ENCODE measurements at places on chromosomes 5 and 9.

- no peak for DNase-seq
Observed at GRCh38 chr9:124757616-124758015, 13.5 kb downstream of the NR6A1 start.

GRCh38 chr5:136434795-136435194 lies 69.5 kb upstream of the TRPC7 start:
- no peak for DNase-seq

GRCh38 chr5:113375480-113376060 lies 59.2 kb downstream of the TSSK1B start:
- DNase-seq: no peak

DNA sequence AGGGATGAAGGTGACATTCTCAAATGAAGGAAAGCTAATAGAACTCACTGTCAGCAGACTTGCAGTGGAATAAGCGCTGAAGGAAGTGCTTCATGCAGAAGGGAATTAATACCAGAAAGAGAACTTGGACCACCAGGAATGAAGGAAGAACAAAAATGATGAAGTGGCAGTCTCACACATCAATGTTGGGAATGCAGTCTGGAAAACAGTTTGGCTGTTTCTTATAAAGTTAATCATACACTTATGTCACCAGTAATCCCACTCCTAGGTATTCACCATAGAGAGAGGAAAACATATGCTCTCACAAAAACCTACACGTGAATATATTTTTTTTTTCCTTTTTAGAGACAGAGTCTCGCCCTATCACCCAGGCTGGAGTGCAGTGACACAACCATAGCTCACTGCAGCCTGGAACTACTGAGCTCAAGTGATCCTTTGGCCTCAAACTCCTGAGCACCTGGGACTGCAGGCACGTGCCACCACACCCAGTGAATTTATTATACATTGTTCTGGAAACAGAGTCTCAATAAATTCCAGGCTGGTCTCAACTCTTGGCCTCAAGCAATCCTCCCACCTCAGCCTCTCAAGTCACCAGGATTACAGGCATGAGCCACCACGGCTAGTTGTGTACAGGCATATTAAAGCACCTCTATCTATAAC lies 81.2 kb downstream of the ROR2 start:
- DNase-seq: no peak

GRCh38 chr5:151829370-151829769 lies 57.6 kb downstream of the G3BP1 start:
- no peak for DNase-seq

DNA sequence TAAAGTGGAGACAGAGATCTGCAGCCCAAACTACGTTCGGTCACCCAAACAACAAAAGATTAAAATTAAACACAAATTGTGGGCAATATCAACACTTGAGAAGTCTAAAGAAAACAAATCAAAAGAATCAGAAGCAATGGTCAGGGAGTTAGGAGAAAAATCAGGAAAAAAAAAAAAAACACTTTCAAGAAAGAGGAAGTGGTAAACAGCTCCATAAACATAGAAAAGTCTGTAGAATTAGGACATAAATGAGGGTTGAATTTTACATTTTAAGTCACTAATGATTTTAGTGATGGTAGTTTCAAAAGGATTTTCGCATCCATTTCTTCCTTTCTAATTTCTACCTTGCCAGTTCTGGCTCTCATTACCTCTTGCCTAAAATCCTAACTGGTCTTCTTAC lies 10.1 kb downstream of the RNF145 start:
- DNase-seq: no peak

GRCh38 chr9:94779031-94779430 lies 52.5 kb downstream of the AOPEP start:
- DNase-seq: no peak

DNA sequence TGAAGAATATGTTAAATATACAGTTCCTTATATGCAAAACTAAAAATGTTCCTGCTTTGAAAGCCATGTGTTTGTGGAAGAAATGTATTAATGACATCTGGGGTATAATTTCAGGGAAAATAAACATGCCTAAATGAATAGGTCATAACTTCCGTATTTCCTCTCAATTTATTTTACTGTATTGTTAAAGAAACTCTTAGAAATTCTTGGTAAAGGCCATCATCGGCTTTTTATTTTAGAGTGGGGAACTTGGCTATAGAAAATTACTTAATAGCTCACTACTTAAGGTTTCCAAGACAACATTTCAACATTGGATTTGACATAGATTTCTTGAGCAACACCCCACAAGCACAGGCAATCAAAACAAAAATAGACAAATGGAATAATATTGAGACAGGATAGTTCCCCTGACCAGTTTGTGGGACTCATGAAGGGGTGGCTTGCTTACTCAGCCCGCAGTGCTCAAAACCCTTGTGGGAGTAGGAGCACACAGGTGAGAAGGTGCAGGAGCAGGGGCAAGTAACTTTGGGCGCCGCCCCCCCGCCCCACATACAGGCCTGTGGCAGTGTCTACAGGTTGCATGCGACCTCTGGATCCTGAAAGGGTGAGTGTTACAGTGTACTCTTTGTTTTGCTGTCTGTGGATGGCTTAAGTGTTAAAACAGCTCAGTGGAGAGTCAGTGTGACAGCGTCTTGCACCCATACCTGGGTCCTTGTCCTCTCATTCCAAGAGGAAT lies 891.4 kb upstream of the C9orf72 start:
- no peak for DNase-seq

DNA sequence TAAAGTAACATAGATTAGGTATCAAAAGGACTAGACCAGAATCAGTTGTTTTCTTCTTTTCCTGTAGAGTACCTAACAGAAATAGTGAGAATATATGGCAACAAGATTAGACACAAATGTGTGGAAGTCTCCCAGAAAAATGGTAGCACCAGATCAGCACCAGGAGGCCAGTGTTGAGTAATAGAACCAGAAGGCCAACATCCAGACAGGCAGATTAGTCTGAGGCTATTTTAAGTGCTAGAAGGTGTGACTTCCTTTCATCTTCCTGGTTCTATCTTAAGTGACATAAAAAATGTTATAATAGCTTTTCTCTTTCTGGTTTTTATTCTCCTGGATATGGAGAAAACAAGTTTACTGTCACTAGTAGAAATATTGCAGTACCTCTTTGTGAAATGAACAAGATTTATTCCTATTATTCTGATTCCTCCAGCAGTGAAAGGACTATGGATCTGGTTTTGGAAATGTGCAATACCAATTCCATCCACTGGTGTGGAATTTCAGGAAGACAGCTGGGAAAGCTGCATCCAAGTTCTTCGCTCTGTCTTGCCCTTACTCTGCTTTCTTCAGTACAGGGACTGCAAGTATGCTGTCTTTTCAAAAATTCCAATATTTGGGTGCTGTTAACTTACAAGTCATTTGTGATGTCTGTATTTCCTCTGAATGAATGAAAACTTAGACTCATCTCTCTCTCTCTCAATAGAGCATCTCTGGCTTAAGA lies 39.1 kb downstream of the SHLD3 start:
- DNase-seq: no peak

DNA sequence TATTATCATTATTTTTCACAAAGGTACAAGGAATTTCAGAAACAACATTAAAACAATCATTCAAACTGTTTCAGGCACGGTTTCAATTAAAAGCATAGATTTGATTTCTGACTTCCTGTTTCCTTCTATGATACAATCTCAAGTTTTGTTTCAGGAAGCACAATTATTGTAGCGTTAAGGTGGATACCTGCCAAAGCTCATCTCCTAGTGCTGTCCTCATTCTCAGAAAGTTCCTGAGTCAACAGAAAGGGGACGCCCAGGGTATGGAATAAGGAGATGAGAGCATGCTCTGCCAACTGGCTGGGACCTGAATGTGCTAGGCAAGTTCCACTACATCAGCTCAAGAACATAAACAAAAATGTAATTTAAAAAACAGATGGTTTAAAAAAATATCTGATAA lies 2.0 kb upstream of the TRIM14 start:
- no peak for DNase-seq

DNA sequence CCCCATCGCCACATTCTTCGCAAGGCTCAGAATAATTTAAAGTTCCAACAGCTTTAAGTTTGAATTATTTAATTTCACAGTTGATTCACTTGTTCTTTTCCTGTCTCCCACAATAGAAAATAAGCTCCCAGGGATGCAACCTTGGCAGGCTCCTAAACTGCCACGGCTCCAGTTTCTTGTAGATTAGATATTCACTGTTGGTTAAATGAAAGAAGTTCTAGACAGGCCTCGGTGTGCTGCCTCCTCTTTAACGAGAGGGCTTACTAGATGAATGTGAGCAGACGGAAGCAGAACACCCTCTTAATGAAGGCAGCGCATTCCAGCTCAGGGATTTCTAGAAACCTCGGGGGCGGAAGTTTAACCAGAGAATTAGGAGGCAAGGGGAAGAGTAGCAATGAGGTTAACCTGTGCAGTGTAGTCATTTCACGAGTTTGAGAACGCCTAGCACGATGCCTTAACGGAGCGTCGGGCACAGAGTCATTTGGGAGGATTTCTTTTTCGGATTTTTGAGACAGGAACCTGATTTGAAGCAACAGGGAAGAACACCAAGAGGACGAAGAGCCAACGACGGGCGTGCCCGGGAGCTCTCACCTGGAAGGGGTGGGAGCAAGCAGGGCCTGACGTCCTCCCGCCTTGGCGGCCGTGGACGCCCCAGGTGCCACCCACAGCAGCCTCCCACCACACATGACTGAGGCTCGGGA lies 637 bp upstream of the SMC5 start:
- no peak for DNase-seq

DNA sequence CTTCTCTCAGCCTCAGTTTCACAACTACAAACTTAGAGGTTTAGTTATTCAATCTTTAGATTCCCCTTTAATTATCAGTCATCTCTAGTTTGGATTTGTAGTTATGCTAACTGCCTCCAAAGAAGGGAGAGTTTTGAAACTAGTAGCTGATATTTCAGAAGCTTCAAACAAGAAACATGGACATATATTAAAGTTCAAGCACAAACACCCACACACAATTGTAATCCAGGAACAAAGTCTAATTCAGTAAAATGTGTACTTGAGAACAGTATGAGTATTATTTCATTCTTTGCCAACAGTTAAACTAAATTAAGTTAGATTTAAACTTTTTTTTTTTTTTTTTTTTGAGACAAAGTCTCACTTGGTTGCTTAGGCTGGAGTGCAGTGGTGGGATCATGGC lies 71.2 kb upstream of the ABCA1 start:
- no peak for DNase-seq

GRCh38 chr5:107428303-107428813 lies 242.4 kb downstream of the EFNA5 start:
- DNase-seq: no peak

GRCh38 chr5:91110686-91111085 lies 272.4 kb downstream of the ARRDC3 start:
- no peak for DNase-seq

DNA sequence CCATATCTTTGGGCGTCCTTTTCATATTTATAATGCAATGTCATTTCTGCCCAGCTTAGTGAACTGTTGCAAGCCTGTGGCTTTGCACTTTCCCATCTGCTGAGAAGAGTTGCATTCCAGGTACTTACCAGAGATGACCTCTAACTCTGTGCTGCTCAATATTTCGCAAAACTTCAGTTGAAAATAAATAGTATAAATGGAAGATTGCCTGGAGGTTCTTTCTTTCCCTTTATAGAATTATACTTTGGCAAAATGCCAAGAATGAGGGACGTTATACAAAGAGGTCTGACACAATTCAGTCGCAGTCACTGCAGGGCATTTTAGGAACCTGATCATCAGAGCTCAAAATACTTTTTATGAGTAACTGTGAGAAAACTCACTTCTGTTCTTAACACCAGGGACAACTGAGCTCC lies 18.9 kb upstream of the VLDLR start:
- no peak for DNase-seq

DNA sequence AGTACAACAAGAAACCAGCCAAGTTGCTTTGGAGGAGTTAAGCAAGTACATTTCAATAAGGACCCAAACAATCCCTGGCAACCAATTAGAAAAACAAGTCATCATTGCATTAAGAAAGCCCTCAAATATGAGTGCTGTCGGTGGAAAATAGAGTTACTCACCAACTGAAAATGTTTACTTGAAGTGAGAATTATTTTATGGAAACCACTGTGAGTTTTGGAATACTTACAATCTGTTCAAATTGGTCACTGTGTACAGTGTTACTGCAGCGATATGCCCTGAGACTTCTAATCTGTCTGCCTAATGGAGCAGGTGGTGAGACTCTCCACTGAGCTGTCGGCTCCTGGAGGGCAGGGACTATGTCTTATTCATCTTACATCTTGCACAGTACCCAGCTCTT lies 1073.2 kb upstream of the DMAC1 start:
- no peak for DNase-seq

GRCh38 chr9:113858282-113858681 lies 17.8 kb upstream of the ZNF618 start:
- no peak for DNase-seq

DNA sequence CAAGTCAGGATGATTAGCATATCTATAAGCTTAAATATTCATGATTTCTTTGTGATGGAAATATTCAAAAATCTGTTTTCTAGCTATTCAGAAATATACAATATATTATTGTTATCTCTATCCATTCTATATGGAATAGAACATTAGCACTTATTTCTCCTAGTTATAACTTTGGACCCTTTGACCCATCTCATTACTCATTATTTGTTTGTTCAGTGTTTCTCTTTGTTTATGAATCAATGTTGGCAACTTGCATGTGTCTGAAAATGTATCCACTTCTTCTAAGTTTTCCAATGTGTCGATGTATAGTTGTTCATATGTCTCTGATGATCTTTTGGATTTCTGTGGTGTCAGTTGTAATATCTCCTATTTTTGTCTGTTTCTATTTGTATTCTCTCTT lies 1059.3 kb downstream of the CDH9 start:
- DNase-seq: no peak

GRCh38 chr9:94741866-94742265 lies 15.4 kb downstream of the AOPEP start:
- DNase-seq: no peak
